Activated CD8-positive, alpha-beta T cell treated with anti-CD3 and anti-CD28 coated beads, Interleukin-2, amount 10 ng/mL, durations not matched to agents 7 days and 5 days (primary cell): ENCODE measurements at places on chromosomes 4 and X. TPM values are rescaled to one million over a fixed set of nuclear protein-coding genes. Genes with fewer than 3 reads are reported as not detected.

Gene SSX4B
- total RNA-seq: not detected

Gene XAGE2
- total RNA-seq: not detected

Gene ARHGAP36
- total RNA-seq: not detected

DNA sequence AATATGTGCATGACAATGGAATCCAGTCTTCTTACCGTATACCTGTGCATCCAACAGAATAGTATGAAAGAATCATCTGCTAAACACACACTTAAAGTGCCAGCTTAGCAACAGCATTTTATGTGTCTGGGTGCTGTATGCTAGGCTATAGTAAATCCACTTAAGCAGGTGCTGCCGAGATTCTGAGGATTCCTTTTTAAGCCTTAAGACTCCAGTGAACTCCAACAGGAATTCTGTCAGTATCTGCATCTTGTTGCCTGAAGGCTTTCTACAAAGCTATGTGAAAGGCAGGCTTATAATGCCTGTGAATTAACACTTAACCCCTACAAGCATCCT lies 1076.4 kb upstream of the PABPC4L start:
- H3K36me3 ChIP-seq: no peaks in the 10 kb centered on the region
- H3K27ac ChIP-seq: no peak overlapping the region
- no peak for DNase-seq
- H3K4me3 ChIP-seq: no peak overlapping the region
- no peaks in the 10 kb centered on the region for H3K4me1 ChIP-seq

DNA sequence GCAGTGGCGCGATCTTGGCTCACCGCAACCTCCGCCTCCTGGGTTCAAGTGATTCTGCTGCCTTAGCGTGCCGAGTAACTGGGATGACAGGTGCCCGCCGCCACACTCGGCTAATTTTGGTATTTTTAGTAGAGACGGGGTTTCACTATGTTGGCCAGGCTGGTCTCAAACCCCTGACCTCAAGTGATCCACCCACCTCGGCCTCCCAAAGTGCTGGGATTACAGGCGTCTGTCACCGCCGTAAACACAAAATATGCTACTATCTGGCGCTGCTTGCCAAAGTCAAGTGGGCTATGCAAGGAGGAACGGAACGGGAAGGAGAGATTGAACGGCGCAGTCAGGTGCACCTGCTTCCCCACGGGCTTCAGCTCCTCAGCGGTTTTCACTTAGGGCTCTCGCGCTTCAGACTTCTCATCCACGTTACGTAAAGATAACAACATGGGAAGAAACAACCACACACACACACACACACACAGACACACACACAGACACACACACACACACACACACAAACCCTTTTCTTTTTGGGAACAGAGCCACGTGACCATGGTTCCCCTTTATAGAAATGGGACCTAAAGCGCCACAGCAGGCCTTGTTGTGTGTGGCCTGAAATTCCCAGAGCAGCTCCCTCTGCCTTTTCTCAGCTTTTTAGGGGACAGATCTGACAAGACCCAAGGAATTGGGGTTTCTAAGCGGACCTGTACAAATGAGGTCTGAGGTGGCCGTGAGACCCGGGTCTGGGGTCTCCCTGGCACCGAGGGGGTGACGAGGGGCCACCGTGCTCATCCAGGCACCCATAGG lies 1.5 kb downstream of the P2RY8 start:
- no peaks in the 10 kb centered on the region for H3K27me3 ChIP-seq
- peaks cover 21% of the 10 kb centered on the region for H3K36me3 ChIP-seq
- H3K4me1 ChIP-seq: peaks cover 16% of the 10 kb centered on the region
- DNase-seq: peak; percentile 77
- peak overlapping the region; percentile 96 for H3K4me3 ChIP-seq
- peak overlapping the region; percentile 99 for H3K27ac ChIP-seq

GRCh38 chrX:154308108-154308946 lies 12.7 kb downstream of the TKTL1 start:
- H3K4me3 ChIP-seq: no peak overlapping the region
- H3K27ac ChIP-seq: peak overlapping the region; percentile 87
- peaks cover 42% of the 10 kb centered on the region for H3K4me1 ChIP-seq
- no peaks in the 10 kb centered on the region for H3K27me3 ChIP-seq

GRCh38 chr4:82947498-82947897 lies 47.0 kb downstream of the THAP9 start:
- no peaks in the 10 kb centered on the region for H3K4me1 ChIP-seq
- H3K27me3 ChIP-seq: no peaks in the 10 kb centered on the region
- DNase-seq: no peak
- no peak overlapping the region for H3K27ac ChIP-seq
